NCI-H460 (cell line): ENCODE measurements at places on chromosomes 4 and X. TPM values are rescaled to one million over a fixed set of nuclear protein-coding genes. Genes with fewer than 3 reads are reported as not detected.

Gene BEX1
- not detected in 2 replicates for total RNA-seq

Gene REPS2
- 0.12 and 0.15 TPM in 2 replicates for total RNA-seq

Gene RBMXL3
- total RNA-seq, result not detected in 2 replicates

Gene UCHL1
- total RNA-seq, result 2,874 and 3,041 TPM in 2 replicates

Gene NPNT
- total RNA-seq, result 0.12 and 0.38 TPM in 2 replicates

Gene GAGE12E
- not detected in 2 replicates for total RNA-seq

Gene UBA6
- 61.2 and 64.7 TPM in 2 replicates for total RNA-seq

Gene G6PD
- total RNA-seq, result 369 and 378 TPM in 2 replicates

Gene RTL5
- total RNA-seq, result 0.37 and 0.46 TPM in 2 replicates

Gene KDR
- total RNA-seq, result 0.10 and 0.35 TPM in 2 replicates

Gene PFKFB1
- total RNA-seq, result 0.35 TPM in 1 of 2 replicates, not detected in the other
